Osteocyte (in vitro differentiated cells): ENCODE measurements at places on chromosomes 5 and 9.

DNA sequence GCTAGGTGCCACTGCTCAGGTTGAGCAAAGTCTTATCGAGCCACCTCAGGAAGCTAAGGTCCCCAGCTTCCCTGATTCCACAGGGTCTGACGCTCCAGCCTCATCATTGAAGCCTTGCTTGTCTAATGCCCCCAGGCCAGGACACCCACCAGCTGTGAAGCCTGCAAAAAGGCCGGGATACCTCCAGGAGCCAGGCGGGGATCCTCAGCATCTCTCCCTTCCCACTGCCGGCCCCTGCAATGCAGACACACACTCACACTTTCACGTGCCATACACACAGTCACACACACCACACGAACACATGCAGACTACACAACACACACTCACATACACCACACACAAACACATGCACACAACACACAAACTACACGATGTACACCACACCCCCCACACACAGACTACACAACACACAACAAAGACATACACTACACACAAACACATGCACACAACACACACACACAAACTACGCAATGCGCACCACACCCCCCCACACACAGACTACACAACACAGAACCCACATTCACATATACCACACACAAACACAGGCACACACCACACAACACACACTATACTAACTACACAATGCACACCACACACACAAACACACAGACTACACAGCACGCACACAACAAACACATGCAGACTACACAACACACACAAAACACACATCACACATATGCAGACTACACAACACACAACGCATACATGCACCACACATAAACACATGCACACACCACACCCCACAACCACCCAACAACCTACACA, 17.8 kb upstream of the S1PR3 start:
- DNase-seq, result no peak

- no peak for DNase-seq
Measured at GRCh38 chr5:17434982-17435381, 63.0 kb upstream of the TAF11L2 start.

- no peak for DNase-seq
Measured at GRCh38 chr5:172082180-172082579, 75.7 kb upstream of the FBXW11 start.

DNA sequence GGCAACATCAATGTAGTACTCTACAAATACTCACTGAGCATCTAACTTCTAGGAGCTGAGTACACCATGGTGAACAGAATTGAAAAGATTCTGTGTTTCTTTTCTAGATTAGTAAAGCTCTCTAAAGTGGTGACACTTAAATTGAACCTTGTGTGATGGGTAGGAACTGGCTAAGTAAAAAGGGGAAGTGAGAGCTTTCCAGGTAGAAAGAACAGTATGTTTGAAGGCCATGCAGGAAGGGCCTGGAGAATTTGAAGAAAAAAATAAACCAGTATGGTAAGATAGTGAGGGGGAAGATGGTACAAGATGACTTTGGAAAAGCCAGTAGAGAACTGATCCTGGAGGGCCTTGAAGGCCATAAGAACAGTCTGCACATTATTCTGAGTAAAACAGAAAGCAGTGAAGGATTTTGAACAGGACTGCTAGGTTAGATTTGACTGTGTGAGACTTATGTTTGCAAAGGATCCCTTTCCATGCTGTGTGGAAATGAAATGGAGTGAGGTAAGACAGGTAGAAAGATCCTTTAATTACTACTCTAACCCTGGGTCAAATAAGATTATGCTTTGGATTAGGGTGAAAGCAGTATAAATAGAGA, 46.7 kb upstream of the UBQLN1 start:
- DNase-seq, result no peak

GRCh38 chr9:128898845-128899565, 17.1 kb downstream of the LRRC8A start:
- DNase-seq, result no peak

DNA sequence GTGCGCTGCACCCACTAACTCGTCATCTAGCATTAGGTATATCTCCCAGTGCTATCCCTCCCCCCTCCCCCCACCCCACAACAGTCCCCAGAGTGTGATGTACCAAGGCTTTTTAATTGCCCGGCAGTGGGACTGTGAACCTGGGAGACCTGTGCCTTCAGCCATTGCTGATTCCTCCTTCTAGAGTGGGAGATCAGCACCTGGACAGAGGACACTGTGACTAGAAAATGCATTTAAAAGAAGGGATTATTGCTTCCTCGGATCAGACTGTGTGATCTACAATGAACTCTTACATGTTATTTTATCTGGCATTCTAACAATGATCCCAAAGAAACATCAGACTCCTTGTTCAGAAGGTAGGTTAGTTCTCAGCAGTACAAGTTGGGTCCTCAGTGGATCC, 25.9 kb downstream of the CTSL start:
- DNase-seq, result no peak

DNA sequence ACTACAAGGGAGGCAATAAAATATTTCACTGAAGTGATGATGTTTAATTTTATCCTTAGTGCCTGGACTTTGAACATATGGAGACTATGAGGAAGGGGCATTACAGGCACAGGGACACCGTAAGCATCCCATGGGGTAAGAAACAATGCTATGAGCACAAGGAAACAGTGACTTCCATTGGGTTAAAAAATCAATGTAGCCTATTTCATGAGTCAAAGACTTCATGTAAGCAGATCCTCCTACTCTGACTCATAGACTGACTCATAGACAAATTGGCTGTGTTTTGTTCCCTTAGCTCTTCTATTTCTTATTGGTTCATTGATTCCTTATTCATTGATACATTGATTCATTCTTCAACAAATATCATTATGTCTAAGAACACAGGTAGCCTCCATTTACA, 351.0 kb downstream of the PRELID2 start:
- DNase-seq, result no peak

GRCh38 chr9:134887686-134888602, 7.3 kb downstream of the FCN2 start:
- peak; percentile 82 for DNase-seq

GRCh38 chr5:134136771-134137170, 22.3 kb downstream of the TCF7 start:
- peak; percentile 60 for DNase-seq

- DNase-seq, result no peak
Measured at GRCh38 chr5:5135957-5136676, 4.0 kb upstream of the ADAMTS16 start.

DNA sequence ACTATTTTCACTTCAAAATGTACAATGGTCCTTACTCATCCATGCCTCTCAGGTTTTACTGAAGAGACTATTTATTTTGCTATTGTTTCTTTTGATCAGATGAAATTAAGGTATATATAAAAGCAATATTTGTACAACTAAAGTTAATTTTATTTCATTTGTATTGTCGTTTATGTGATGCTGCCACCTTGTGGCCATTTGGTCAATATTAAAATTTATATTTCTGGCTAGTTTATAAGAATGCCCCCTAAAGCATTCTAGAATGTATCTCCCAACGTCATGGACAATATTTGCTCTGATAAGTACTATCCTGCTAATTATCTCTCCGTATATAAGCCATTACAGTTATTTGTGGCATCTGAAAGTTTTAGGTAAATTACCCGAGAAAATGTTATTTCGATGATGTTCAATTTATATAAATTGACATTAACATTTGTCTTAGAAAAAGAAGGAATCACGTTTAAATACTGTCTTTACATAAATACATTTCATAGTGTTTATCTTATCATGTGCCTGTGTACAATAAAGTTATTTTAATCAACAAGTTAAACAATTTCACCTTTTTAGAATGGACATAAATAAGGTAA, 680.0 kb downstream of the TAF11L14 start:
- DNase-seq, result no peak

DNA sequence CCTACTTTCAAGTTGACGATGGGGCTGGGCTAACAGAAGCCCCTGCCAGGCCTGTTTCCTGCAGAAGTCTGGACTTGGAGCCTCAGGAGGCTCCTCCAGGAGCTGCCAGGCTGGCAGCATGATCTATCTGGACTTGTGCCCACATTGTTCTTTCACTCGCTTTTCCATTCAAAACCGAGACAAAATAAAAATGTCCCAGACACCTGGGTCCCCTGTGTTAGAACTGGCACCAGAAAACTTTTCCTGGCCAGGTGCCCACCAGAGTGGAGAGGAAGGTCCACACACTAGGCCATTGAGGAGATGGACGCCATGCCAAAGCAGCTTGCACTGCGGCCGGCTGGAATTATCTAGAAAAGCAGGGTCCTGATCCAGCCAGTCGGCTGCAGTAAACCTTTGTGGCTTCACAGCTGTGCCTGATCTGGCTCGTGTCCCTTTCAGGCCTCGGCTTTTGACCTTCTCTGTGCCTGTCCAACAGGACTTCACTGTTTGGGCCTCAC, 78.2 kb downstream of the GCNT1 start:
- DNase-seq, result no peak

- no peak for DNase-seq
Measured at GRCh38 chr9:117733465-117733864, 29.3 kb downstream of the TLR4 start.

GRCh38 chr9:8284884-8285283, 485.3 kb upstream of the DMAC1 start:
- no peak for DNase-seq

- DNase-seq, result no peak
Measured at GRCh38 chr5:149975409-149975808, 14.9 kb downstream of the SLC26A2 start.

GRCh38 chr5:143966280-143966679, 154.3 kb downstream of the HMHB1 start:
- no peak for DNase-seq

GRCh38 chr5:147075187-147075586, 159.6 kb upstream of the STK32A start:
- DNase-seq, result no peak

GRCh38 chr9:14352503-14352902, 38.6 kb upstream of the NFIB start:
- no peak for DNase-seq

DNA sequence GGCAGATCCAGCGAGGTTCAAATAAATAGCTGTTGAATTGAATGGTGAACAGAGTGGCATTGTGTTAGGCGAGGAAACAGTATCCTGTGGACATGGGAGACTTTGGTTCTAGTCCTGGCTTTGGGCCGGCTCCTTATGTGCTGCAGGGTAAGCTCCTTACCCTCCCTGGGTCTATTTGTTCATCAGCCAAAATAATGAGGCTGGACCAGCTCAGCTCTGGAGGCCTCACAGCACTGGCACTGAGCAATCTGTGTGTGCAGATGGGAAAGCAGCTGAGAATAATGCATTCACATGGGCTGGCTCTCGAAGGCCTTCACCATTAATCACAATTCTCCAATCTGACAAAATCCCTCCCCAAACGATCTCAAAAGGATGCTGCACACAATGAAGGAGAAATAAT, 81.9 kb downstream of the APBA1 start:
- no peak for DNase-seq

DNA sequence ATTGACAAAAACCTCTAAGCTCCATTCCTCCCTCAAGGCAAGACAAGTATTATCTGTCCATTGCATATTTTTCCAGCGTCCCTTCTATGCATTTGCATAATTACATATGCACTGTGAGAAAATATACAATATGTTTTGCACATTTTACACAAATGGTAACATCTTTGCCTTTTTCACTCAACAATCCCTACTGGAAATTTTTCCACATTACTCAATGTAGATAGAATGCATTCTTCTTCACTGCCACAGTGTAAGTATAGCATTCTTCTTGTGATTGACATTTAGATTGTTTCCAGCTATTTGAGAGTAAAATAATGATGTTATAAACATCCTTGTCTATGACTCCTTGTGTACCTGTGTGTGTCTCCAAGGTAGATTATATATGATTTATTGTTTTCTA, 205.0 kb downstream of the SLIT3 start:
- no peak for DNase-seq

DNA sequence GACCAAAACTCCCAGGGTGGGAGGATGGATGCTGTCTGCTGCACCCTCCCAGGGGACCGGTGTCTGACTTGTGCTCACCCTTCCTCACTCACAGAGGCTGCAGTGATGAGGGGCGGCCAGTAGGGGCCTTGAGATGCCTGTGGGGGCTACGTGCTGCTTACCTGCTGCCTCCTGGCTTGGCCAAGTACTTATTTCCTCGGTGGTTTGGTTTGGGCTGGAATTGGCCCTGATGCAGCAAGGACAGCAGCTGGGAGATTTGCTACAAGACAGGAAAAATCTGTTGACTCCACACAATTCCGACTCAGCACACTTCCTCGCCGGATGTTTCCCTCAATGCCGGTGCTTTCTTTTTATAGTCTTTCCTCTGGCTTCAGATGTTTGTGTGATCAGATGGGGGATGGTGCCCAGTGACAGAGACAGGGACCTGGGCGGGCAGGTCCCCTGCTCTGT, 6.6 kb downstream of the PCDH12 start:
- DNase-seq, result no peak

GRCh38 chr9:88191456-88191855, 53.2 kb upstream of the SPATA31C2 start:
- no peak for DNase-seq

GRCh38 chr5:5179079-5179478, 38.9 kb downstream of the ADAMTS16 start:
- DNase-seq, result no peak

GRCh38 chr5:83711982-83712601, 8.6 kb downstream of the HAPLN1 start:
- DNase-seq, result no peak
